ENCODE measurements at places on chromosomes 7 and 10.

- no peak for DNase-seq
These were observed 57.0 kb downstream of the PHTF2 start for GRCh38 chr7:77855371-77856083.

- DNase-seq = no peak
These were observed 6.0 kb downstream of the PDLIM1 start for GRCh38 chr10:95284807-95285206.

GRCh38 chr10:11437391-11438142 is 173.9 kb downstream of the USP6NL start:
- DNase-seq = no peak

- no peak for DNase-seq
These were observed 7.4 kb downstream of the SH3PXD2A start for GRCh38 chr10:103847909-103848468.

DNA sequence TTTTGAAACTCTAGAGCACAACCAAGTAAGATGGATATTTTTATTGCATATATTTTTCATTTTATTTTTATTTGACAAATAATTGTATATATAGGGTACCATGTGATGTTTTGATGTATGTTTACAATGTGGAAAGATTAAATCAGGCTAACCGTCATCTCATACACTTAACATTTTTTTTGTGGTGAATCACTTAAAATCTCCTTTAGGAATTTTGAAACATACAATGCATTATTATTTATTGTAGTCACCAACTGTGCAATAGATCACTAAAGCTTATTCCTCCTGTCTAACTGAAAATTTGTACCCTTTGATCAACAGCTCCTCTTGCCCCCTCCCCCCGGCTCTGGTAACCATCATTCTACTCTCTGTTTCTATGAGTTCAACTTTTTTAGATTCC is 77.2 kb downstream of the DNAH11 start:
- DNase-seq = no peak

DNA sequence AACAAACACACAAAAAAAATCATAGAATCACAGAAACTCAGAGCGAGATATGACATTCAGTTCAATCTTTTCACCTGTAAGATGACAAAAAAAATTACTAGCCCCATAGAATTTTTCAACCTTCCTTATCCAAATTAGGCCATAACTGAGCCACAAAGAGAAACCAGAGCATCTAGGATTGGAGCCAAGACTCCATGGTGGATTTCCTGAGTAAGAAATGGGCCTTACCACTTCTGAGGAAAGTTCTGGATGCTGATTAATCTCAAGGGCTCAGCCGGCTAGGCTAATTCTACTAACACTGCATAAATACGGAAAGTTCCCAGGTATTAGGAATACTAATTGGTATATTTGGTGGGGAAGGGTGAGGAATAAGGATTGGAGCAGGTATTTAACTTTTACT is 16.8 kb downstream of the LIPM start:
- DNase-seq = no peak

GRCh38 chr7:88307412-88307811 is 718 bp upstream of the STEAP4 start:
- DNase-seq = no peak

- DNase-seq = no peak
These were observed 4.6 kb downstream of the ST7 start for GRCh38 chr7:116957874-116958273.

- DNase-seq = no peak
These were observed 11.7 kb upstream of the TMEM106B start for GRCh38 chr7:12199363-12199762.

GRCh38 chr10:3067859-3068179 is 471 bp downstream of the PFKP start:
- no peak for DNase-seq

DNA sequence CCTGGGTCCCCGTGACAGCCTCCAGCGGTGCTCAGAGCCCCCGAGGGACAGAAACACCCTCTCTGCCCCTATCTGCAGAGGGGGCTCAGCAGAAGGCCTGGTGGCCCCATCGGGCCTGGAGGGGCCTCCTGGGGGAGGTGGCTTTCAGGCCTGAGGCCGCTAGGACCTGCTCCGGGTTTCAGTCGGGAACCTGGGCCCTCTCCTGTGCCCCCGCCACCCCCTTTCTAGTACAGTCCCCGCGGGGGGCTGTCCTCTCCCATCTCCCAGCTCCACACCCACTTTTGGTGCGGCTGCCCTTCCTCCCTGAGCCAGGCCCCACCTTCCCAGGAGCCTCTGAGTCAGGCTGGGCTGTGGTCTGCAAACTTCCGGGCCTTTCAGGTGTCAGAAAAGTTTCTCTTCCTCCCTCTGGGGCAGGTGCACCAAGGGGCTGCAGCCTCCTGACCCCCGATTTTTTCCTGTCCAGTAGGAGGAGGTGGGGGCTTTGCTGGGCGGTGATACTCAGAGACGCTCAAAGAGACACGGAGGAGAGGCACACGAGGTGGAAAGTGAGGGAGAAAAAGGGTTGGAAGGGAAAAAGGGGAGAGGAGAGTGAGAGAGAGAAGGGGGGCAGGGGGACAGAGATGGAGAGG is 692 bp downstream of the CARD11 start:
- DNase-seq = no peak

DNA sequence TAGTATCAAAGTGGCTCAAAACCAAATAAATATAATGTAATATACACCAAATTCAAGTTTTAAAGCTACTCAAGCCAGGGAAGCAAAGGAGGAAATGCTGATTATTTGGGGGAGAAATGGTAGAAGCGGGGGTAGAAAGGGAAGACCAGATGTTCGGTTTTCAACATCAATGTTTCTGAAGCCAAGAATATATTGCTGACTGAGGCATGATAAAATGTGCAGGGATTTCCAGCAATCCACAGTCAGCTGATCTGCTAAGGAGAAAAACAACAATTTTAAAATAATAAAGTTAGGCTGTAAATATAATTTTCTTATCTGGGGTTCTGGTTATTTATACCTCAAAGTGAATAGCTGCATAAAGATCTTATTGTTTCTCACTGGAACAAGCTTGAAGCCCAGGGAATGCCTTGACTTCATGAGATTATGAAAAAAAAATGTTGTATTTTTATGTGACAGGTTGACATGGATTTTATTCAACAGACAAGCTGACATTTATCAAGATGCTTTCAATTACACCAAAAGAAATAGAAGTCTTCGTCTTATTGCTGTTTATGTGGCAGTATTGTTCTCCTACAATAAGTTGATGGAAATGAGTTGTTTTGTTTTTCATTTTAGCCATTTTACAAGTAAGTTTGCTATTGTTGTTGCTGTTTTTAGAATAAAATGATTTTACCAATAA is 28.6 kb upstream of the BMPER start:
- DNase-seq = no peak

GRCh38 chr10:35690534-35690933 is 48.4 kb upstream of the FZD8 start:
- no peak for DNase-seq

DNA sequence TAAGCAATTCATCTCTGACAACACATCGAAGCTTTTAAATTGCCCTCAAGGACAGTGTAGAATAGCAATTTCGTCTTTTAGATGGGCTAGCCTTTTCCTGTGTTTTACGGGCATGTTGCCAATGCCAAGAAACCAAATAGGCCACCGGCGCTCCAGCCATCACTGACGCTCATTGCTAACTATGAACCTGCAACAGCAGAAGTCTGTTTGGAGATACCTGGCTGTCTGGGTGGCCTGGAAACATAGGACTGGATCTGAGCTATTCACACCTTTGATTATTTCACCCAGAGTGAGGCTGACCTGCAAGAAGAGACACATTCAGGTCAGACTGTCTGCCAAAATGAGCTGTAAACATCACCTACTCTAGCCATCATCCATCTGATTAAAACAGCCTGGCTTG is 12.0 kb downstream of the KPNA7 start:
- no peak for DNase-seq

GRCh38 chr10:37403776-37404175 is 278.4 kb downstream of the ANKRD30A start:
- DNase-seq = no peak

DNA sequence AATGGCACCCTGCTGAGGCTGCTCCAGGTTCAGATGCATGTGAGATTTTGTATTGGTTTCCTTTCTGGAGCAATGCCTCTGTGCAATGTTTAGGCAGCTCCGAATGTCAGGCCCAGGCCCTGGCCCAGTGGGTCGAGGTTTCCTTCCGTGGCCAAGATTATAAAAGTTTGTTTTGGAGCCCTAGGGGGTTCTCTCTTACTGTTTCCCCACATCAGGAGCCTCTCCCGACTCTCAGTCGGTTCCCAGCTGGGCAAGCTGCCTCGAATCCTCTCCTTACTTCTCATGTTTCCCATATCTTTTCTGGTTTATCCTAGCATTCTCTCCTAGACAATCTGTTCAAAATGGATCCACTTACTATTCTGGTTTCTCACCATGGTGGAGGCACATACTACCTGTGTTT is 11.0 kb downstream of the TMEM140 start:
- no peak for DNase-seq

- no peak for DNase-seq
These were observed 33.4 kb upstream of the OPTN start for GRCh38 chr10:13066527-13066926.

DNA sequence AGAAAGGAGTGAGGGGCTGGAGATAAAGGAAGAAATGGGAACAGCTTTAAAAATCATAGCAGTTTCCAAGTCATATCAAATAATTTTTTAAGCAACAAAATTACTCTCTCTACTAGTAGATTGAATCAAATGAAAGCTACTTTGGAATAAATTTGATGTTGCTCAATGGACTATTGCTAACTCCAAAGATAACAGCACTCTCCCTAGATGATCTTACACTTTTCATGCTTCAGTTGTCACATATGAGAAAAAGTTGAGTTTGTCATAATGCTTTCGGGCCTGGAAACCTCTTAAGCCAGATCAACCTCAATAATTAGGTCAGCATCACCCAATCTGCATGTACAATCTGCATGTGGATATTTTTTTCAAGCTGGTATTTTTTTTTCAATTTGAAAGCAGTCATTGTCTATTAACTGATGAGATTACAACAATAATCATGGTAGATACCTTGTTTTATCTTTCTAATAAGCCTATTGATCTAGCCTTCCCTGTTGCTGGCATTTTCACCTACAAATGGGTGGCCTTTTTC is 31.3 kb downstream of the LIPJ start:
- DNase-seq = no peak

DNA sequence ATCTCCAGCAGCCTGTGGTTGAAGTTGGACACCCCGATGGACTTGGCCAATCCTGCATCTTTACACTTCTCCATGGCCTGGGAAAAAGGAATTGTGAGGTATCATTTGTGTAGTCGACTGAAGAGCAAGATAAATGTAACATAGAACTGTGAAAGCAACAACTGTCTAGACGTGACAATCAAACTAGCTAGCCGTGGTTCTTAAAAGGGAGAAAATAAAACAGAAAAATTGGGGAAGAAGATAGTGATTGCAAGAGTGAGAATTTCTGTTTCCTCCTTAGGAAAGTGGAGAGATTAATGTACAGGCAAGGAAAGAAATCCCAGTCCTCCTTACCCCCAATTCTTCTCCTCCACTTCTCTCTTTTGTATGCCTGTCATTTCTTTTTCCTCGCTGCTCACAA is 5.0 kb downstream of the AKR1C2 start:
- no peak for DNase-seq

DNA sequence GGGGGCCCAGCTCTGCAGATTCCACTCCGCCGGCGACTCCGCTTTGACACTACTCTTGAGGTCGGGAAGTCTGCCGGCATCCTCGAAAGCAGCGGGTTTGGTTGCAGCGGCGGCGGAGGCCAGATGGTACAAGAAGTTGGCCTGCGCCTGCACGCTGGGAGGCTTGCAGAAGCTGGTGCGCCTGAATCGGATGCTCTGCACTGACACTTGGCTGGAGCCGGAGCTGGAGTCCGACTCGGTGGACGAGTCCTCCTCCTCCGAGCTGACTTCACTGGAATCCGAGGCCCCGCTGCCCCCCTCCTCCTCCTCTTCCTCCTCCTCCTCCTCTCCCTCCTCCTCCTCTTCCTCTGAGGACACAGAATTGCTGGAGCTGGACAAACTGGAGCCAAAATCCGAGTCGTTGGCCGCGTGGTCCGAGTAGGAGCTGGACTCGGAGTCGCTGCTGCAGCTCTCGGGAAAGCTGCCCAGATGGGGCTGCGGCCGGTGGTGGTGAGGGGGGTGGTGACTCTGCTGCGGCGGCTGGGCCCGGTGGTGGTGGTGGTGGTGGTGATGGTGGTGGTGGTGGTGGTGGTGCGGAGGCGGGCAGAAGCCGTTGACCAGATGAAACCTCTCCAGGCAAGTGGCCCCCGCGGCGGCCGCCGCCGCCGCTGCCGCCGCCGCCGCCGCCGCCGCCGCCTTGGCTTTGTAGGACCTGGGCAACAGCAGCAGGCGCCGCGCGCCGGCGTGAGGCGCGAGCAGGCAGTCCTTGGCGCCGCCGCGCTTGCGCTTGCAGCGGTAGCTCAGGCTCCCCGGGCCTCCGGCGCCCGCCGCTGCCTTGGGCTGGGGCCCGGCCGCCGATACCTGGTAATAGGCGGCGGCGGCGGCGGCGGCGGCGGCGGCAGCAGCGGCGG is 9.0 kb downstream of the SKIDA1 start:
- peak; percentile 52 for DNase-seq

DNA sequence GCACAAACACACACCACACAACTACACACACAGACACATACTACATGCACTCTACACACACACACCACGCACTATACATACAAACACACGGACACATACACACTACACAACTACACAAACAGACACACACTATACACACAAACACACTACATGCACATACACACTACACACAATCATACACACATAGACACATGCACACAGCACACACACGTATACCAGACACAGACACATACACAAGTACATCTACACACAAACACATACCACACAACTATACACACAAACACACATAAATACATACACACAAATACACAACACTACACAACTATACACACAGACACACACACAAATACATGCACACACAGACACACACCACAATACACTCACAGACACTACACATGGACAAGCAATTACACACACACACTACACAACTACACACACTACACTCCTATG is 4.6 kb downstream of the GPR15LG start:
- no peak for DNase-seq

DNA sequence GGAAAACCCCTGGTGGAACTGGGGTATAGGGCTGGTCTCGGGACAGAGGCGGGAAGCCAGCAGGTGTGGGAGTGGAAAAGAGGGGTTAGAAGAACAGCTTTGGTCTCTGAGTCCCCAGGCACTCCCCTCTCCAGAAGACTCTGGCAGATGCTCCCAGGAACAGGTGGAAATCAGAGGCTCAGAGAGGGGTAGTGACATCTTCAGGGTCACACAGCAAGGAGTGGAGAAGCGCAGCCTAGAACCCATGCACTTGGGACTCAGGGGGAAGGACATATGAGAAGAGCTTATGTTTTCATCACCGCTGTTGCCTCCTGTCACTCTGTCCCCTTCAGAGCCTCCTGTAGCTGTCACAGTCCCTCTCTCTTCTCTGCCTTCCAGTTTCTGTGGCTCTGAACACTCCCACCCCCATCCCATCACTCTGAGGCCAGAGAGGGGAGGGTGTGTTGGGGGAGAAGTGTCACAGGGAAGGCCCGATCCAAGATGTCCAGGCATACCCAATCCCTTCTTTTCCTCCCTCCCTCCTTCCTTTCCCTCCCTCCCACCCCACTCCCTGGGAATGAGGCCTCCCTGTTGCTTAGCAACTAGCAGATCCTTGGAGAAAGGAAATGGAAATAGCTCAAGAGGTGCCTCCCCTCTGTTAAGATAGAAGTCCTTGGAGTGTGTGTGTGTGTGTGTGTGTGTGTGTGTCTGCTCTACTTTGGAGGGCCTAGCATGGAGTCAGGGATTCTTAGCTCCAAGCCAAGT is 32.0 kb downstream of the SRRM3 start:
- DNase-seq = no peak
